Activated T-helper 1 cell treated with Interleukin-2 at 50 U/mL for 16 hours (primary cell): ENCODE measurements at places on chromosomes 2 and 18.

DNA sequence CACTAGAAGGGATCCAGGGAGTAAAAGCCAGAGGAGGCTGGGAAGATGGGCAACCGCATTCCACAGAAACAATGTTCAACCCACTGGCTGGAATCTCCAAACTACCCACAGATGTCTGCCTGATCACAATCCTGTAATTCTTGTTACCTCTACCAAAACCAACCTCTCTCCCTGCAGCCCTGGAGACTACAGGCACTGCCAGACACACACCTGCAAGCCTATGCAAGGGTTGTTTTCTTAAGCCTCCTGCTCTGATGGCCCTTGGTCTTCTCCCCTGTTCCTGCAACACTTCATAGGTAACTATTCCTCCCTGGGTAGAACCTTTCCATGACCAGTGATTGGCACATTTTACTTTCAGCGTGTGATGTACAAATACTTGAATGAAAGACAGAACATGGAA is 21.9 kb downstream of the ST6GAL2 start:
- DNase-seq = no peak

DNA sequence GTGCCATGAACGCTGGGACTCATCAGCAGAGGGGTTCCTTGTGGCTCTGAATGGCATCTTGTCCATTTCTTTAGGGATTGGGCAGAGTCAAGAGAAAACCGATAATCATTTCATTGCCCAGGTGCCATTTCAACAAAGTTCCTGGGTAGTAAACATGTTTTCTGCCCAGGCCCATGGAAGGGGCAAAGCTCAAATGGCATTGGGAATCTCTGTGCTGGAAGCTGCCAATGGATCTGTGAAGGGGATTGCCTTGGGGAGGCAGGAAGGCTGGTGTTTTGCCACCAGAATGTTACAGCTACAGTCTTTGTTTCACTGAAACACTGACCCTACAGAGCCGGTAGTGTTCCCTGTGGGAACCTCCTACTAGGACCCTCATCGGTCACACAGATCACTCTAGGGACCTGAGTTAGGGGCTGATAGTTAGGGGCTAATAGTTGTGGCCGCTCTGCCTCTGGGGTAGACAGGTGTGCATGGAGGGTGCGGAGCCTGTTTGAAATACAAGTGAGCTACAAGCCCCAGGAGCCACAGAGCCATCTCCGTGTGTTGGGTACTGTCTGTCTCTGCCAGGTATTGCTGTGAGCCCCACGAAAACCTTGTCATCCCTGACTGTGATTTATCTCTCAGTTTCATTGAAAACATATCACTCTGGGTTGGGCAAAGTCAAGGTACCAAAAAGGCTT is 224.4 kb upstream of the COPS8 start:
- DNase-seq = no peak

DNA sequence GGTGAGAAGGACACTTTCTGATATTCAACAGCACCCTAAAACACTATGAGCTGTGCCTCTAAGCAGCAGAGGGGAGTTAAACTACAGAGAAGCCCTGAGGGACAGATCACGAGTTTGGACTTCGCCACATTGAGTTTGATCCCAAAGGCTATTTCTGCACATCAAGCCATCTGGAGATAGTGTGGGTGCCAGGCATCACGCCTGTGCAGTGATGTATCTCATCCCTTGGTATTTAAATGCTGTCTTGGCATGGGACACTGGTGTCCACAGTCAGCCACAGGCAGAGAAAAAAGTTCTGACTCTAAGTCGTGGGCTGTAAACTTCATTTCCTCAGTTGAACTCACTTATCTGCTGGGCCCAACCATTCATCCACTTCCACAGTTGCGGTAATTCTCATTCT is 742.3 kb upstream of the CELF4 start:
- DNase-seq = no peak

- no peak for DNase-seq
Observed at GRCh38 chr2:75547345-75548035, 13.2 kb downstream of the EVA1A start.

DNA sequence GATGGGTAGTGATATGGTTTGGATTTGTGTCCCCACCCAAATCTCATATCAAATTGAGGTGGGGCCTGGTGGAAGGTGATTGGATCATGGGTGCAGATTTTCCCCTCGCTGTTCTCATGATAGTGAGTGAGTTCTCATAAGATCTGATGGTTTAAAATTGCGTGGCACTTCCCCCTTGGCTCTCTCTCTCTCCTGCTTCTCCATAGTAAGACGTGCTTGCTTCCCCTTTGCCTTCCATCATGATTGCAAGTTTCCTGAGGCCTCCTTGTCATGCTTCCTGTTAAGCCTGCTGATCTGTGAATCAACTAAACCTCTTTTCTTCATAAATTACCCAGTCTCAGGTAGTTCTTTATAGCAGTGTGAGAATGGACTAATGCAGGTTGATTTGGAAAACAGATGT is 223.2 kb upstream of the APCDD1 start:
- DNase-seq = no peak

GRCh38 chr2:64319896-64320295 is 134.1 kb upstream of the LGALSL start:
- no peak for DNase-seq

DNA sequence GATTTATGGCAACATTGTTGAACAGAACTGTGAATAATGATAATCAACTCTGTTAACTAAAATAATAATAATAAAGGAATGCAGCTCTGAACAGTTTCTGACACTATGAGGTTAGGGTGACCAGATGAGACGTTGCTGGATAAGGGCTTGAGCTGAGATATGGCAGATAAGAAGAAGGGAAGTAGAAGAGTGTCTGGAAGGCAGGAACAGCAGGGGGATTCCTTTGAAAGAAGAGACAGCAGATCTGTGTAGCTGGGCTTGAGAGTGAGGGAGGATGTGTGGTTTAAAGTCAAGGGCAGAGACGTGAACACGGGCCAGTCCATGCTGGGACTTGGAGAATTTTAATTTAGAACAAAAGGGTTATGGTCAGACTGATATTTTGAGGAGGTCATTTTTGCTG is 273.1 kb upstream of the SLC14A2 start:
- no peak for DNase-seq

DNA sequence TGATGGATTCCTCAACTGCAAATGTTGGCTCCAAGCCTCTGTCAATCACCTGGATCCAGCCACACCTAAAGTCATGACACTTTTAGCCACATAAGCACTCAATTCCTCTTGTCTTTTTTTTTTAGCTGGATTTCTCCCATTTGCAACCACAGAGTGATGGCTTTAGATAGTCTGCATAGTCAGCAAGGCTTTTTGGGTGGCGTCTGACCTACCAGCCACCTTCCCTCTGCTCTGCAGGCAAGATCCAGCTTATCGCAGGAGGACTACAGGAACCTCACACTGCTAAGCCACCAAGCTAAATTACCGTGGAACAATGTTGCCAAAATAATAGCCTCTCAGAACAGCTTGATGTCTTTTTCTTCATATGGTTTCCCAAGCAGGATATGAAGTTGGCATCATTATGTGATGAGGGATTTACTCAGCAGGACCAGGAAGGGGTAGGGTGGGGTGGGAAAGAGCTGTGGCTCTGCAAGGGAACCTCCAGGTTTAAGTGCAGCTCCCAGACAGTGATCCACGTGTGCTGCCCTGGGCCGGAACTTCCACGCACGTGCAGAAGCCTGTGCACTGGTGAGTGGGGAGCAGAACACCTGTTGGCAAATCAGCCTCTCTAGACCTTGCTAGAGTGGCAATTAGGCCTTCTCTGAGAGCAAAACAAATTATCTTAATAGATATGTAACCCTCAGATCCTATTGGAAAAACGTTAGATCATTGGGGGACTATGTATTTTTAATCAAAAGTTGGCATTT is 170.6 kb upstream of the NCK2 start:
- no peak for DNase-seq

GRCh38 chr18:41331661-41332060 is 623.4 kb upstream of the PIK3C3 start:
- no peak for DNase-seq

- DNase-seq = no peak
Observed at GRCh38 chr18:61154866-61155265, 178.4 kb upstream of the CDH20 start.

DNA sequence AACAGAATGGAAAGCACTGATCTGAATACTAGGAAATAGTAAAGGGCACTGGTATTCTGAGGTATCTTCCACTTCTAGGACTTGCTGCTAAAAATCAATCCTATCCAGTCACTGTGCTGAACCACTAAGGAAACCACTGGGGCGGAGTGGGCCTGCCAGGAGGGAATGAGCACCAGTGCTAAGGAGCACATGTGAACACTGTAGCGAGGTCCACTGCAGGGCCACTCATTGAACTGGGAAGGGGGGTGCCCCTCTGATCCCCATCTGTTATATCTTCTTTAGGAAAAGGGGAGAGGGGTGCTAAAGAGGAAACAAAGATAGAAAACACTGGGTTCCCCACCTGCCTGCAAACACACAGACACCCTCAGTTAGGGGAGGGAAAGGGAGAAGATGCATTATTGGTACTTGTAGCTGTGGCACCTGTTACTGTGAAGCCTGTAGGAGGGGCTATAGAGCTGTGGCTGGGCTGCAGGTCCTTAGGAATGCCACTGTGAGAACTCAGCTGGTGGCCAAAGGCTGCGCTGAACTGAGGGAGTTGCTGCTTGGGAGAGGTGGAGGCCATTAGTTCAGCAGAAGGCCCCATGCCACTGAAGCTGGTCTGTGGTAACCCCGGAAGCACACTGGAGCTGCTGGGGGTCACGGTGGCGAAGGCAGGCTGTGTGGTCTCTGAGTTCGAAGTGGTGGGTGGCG is 81.8 kb downstream of the INO80D start:
- no peak for DNase-seq

DNA sequence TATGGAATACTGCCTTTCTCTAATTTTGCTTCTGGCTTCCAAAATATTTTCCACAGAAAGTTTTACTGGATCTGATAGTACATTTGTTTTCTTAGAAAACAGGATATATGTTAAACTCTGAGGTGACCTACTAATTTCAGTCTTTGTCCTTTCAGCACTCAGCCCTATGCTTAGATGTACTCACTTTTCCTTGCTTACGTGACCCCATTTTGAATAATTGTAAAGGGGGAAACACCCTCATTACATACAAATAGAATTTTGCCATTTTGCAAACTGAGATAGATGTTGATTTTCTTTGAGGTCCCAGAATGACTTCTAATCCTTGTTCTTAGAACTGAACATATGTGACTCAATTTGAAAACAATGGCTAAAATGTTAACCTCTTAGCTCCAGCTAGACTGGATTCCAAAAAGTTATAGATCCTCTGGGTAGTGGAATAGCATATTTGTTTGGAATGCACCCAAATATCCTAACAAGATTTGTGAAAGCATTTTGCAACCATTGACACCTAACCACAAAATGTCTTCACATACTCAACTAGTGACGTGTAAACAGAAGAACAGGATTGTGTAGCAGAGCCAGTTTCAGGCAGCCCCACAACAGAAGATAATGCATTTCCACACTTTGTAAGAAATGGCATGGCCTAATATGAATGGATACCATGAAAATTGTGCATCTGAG is 44.8 kb upstream of the EHBP1 start:
- DNase-seq = no peak

GRCh38 chr2:156673333-156673615 is 237.1 kb downstream of the GPD2 start:
- DNase-seq = no peak

DNA sequence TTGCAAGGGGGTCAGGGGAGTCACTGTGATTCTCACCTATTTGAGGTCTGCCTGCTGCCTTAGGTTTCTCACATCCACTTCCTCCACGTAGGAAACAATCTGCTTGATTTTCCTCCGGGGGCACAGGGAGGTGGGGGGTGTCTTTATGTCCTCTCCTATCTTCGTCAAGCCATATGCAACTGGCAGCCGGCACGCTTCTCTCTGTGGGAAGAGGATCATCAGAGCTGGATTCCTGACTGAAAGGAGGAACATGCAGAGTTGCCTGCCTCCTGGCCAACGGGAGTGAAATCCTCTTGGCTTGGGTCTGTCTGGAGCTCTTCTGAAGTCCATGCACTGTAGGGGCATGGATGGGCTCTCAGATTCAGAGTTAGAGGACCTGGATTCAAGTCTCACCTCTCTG is 43.1 kb upstream of the ACVR1 start:
- DNase-seq = no peak

DNA sequence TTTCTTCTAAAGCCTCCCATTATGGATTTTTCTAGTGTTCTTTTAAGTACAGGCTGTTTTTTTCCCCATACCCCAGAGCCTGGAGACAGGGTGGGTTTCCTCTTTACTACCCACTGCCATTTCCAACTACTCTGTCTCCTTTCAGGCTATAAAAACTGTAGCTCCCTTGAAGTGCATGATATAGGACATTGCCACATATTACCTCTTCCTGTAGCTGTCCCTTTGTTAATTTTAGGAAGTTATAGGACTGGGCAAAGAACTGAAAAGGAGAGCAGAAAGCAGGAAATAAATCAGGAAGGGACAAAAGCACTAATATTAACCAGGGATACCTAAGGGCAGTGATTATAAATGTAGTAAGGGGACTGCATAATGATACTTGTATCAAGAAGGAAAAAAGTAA is 54.1 kb downstream of the VIL1 start:
- no peak for DNase-seq

GRCh38 chr2:191800874-191801273 is 46.0 kb downstream of the CAVIN2 start:
- DNase-seq = no peak

GRCh38 chr18:1252534-1252933 is 347.9 kb downstream of the ADCYAP1 start:
- DNase-seq = no peak

DNA sequence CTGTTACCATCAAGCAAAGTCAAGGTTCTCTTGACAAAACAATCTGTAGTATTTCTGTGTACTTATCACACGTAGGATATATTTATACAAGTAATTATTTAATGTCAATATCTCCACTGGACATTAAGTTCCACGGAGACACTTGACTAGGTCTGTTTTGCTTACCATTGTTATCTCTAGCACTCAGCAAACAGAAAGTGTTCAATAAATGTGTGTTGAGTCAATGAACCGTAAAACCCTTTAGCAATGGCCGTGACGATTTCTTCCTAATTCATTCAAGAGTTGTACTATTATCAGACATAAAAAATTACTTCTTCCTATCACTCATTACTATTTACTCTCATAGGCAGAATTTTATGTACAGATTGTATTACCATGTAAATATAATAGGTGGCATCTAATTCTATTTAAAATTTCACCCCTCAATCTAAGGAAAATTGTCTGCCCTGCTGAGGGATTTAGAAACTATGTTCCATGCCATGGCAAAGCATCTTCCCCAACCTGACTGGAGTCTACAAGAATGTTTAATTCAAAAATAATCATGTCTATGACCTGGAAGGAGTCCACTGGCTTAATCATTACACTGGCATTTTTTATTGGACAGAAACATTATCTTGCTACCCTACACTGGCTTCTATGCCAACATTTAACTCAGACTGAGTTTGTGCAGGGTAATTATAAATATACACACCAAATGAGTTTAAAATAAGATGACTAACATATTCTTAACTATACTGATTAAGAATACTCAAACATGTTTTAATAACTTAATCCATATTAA is 301.9 kb downstream of the ZEB2 start:
- DNase-seq = no peak
